ENCODE measurements at places on chromosomes 2 and 18. TPM values are rescaled to one million over a fixed set of nuclear protein-coding genes. Genes with fewer than 3 reads are reported as not detected.

- peaks cover 66% of the 10 kb centered on the region for H3K36me3 ChIP-seq
- peaks cover 5% of the 10 kb centered on the region for H3K4me1 ChIP-seq
- peak overlapping the region; percentile 75 for H3K27ac ChIP-seq
- H3K4me3 ChIP-seq: no peak overlapping the region
Measured at GRCh38 chr2:217890445-217890844, 112.3 kb downstream of the TNS1 start.

DNA sequence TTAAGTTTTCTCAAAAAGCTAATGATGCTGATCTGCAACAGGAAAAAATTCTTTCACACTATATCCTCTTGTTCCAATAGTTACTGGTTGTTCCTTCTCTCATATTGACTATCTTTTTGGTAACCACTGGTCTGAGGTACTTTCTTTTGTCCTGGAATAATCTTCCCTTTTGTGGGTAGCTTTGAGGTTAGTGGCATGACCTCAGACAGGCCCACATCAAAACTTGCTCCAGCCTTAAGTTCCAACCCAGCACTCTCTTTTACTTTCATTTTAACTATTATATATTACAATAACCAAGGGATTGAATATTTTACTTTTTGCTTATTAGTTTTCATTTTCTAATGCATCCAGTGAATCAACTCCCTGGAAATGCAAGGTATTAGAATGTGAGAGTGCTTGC, 9.5 kb downstream of the REG1A start:
- H3K4me3 ChIP-seq: no peak overlapping the region
- H3K27ac ChIP-seq: no peak overlapping the region
- H3K27me3 ChIP-seq: no peaks in the 10 kb centered on the region
- no peaks in the 10 kb centered on the region for H3K4me1 ChIP-seq
- no peak for DNase-seq
- H3K36me3 ChIP-seq: no peaks in the 10 kb centered on the region

DNA sequence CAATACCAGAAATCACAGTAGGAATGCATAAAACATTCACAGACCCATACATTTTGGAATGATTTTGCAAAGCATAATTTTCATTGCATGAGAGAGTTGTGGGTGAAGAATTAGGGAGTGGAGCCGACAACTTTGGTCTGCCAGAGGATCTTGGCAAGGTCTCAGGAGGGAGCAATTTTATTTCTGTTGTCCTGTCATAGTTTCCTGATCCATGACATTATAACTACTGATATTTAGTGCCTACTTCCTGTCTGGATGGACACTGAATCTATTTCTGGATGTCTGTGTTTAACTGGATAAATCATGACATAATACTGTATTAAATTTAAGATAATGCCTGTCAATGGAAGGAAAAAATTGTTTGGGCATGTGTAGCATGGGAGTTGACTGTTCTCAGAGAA, 2.4 kb downstream of the ITGA4 start:
- DNase-seq: no peak
- H3K27me3 ChIP-seq: peaks cover 4% of the 10 kb centered on the region
- H3K27ac ChIP-seq: no peak overlapping the region
- no peak overlapping the region for H3K4me3 ChIP-seq

GBX2 gene
- total RNA-seq: not detected

DYNAP gene
- total RNA-seq: not detected

- H3K4me1 ChIP-seq: no peaks in the 10 kb centered on the region
- DNase-seq: no peak
- no peak overlapping the region for H3K27ac ChIP-seq
Measured at GRCh38 chr18:51578406-51578980, 381.0 kb upstream of the MEX3C start.

DNA sequence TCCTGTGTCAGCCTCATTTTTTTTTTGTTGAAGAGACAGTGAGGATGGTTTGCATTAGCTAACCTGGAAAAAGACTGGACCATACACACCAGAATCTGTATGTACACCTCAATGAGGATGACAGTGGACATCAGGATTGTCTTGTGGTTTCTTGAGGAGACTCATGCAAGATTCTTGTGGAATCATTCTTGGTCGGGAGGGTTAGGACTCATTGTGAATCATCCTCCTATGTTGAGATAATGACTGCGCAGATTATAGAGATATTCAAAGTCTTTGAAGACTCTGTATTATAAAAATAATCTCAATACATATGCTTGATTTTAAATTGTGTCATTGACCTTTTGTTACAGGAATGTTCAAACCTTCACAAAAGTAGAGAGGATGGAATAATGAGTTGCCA, 49.1 kb upstream of the DOCK10 start:
- H3K36me3 ChIP-seq: no peaks in the 10 kb centered on the region
- H3K27ac ChIP-seq: no peak overlapping the region
- no peak overlapping the region for H3K4me3 ChIP-seq
- no peaks in the 10 kb centered on the region for H3K4me1 ChIP-seq

- no peaks in the 10 kb centered on the region for H3K36me3 ChIP-seq
- H3K27me3 ChIP-seq: no peaks in the 10 kb centered on the region
- no peak overlapping the region for H3K27ac ChIP-seq
- DNase-seq: no peak
- no peaks in the 10 kb centered on the region for H3K4me1 ChIP-seq
Measured at GRCh38 chr2:178899656-178900055, 92.4 kb upstream of the TTN start.

DNA sequence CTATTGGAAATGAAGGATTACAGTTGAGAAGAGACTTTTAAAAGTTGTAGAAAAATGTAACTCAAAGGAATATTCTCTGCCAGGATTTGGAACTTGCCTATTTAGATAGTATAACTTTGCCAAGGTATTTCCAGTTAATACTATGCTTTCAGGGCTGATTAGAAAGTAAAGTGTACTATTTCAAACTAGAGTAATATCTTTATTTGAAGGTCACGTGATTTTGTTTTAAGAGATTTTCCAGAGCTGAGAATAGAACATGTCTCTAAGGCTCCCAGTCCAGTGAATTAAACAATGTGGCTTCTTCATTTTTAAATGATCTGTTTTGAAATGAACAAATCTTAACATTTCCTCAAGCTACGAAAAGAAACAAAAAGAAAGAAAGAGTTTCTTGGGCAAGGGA, 53.9 kb downstream of the CCDC148 start:
- no peak overlapping the region for H3K27ac ChIP-seq
- no peaks in the 10 kb centered on the region for H3K27me3 ChIP-seq
- no peaks in the 10 kb centered on the region for H3K36me3 ChIP-seq

DNA sequence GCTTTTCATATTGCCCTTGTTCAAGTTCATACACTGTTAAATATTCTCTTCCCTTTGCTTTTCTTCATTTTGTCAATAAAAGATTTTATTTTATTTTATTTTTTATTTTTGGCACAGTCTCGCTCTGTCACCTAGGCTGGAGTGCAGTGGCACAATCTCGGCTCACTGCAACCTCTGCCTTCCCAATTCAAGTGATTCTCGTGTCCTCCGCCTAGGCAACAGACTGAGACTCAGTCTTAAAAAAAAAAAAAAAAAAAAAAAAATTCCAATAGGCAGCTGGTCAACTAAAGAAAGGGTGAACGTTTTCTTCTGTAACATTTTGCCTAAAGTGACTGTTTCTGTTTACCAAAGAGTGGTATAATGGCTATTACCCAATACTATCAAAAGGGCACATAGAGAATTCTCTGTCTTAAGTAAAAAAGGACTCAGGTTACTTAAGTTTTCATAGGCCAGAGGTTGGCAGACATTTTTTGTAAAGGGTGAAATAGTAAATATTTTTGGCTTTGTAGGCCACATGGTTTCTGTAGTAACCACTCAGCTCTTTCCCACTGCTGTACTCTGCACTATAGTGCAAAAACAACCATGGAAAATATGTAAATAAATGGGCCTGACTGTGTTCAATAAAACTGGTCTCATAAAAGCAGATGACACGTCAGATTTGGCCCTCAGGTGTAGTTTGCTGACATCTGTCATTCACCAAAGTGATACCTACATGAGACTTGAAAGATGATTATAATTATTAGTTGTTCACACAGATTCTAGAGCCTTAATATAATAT, 113.4 kb downstream of the MIB1 start:
- H3K36me3 ChIP-seq: no peaks in the 10 kb centered on the region
- H3K4me3 ChIP-seq: no peak overlapping the region
- no peaks in the 10 kb centered on the region for H3K27me3 ChIP-seq
- DNase-seq: no peak
- H3K27ac ChIP-seq: no peak overlapping the region
- peaks cover 1% of the 10 kb centered on the region for H3K4me1 ChIP-seq

DNA sequence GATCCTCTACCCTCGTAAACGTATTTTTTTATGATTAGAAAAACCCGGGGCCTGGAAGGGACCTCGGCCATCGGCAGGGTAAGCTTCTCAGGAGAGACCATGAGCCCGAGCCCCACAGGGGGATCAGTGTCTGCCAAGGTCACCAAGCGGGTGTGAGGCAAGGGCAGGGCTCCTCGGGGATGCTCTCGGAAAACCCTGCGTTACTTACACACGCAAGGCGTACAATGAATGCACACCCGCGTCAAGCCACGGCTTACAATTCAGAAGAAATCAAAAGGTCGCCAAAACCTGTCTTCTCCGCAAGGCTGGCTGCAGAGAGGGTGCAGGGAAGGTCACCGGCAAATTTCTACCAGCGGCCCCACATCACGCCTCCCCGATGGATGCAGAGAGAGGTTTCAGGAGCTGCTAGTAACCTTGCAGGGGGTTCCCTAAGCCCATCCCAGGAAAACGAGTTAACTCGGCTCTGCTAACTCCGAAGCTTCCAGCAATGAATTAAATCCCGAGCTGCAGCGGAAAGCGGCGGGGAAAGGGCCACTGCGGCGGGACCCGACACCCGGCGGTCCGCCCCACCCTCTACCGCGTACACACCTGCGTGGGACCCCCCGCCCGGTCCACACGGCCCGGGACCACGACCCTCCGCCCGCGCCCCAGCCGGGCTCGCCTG, 638 bp downstream of the ST3GAL5 start:
- no peak for DNase-seq
- H3K36me3 ChIP-seq: no peaks in the 10 kb centered on the region
- H3K4me3 ChIP-seq: peak overlapping the region; percentile 78

GRCh38 chr2:207565736-207566500, 36.2 kb downstream of the CREB1 start:
- no peaks in the 10 kb centered on the region for H3K4me1 ChIP-seq
- H3K27ac ChIP-seq: no peak overlapping the region
- H3K27me3 ChIP-seq: no peaks in the 10 kb centered on the region
- H3K4me3 ChIP-seq: no peak overlapping the region

- H3K36me3 ChIP-seq: no peaks in the 10 kb centered on the region
- peaks cover 4% of the 10 kb centered on the region for H3K4me1 ChIP-seq
- no peak for DNase-seq
- no peak overlapping the region for H3K4me3 ChIP-seq
- H3K27ac ChIP-seq: peak overlapping the region; percentile 61
Measured at GRCh38 chr18:79405781-79406575, 10.2 kb downstream of the NFATC1 start.

DNA sequence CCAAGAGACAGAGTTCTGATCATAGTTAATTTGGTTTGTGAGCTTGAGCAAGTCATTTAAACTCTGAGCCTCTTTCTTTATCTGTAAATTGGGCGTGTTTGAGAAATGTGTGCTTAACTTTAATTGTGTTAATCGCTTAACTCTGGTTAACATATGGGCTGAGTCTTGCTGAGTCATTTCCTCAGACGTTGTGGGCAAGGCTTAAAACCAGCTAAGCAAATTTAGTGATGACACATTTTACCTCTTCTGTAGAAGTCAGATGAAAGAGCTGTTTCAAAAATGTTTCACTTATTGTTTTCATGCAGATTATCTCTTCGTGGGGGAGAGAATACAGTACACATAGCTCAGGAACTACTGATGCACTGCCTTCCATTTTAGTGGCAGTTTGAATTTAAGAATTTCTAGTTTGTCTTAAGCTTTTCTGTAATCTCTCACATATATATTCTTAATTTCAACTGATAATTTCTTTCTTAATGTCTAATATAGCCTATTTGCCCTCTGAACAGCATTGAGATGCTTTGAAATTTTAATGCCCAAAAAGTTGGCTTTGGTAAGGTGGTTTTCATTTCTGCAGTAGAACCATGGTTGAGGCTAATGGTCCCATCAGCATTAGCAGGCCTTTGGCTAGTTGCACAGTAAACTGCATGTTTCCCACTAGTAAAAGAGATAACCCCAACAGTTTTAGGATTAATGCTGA, 34.9 kb downstream of the RAB10 start:
- H3K27ac ChIP-seq: no peak overlapping the region
- H3K4me3 ChIP-seq: no peak overlapping the region
- peaks cover 1% of the 10 kb centered on the region for H3K4me1 ChIP-seq

DARS1 gene
- total RNA-seq: 27.5 TPM

LIPG gene
- total RNA-seq: 2.8 TPM

GRCh38 chr2:69815717-69816116, 13.7 kb upstream of the GMCL1 start:
- H3K4me1 ChIP-seq: peaks cover 14% of the 10 kb centered on the region
- peak overlapping the region; percentile 15 for H3K27ac ChIP-seq
- H3K4me3 ChIP-seq: no peak overlapping the region
- peaks cover 32% of the 10 kb centered on the region for H3K36me3 ChIP-seq

GRCh38 chr2:232843834-232844233, 26.2 kb upstream of the SNORC start:
- no peaks in the 10 kb centered on the region for H3K27me3 ChIP-seq
- DNase-seq: no peak
- H3K36me3 ChIP-seq: peaks cover 38% of the 10 kb centered on the region
- H3K4me1 ChIP-seq: no peaks in the 10 kb centered on the region
- no peak overlapping the region for H3K27ac ChIP-seq

COL4A3 gene
- total RNA-seq: 2.3 TPM

GRCh38 chr2:57443086-57443485, 603.5 kb upstream of the VRK2 start:
- H3K27ac ChIP-seq: no peak overlapping the region
- H3K4me1 ChIP-seq: no peaks in the 10 kb centered on the region
- no peak overlapping the region for H3K4me3 ChIP-seq
- DNase-seq: no peak

RGPD3 gene
- total RNA-seq: 0.14 TPM

- no peak overlapping the region for H3K27ac ChIP-seq
- no peaks in the 10 kb centered on the region for H3K4me1 ChIP-seq
- no peak overlapping the region for H3K4me3 ChIP-seq
- no peaks in the 10 kb centered on the region for H3K27me3 ChIP-seq
- peak; percentile 69 for DNase-seq
Measured at GRCh38 chr18:58135701-58136331, 91.8 kb downstream of the NEDD4L start.

- no peaks in the 10 kb centered on the region for H3K27me3 ChIP-seq
- H3K27ac ChIP-seq: no peak overlapping the region
- no peak for DNase-seq
- H3K36me3 ChIP-seq: no peaks in the 10 kb centered on the region
Measured at GRCh38 chr2:231364961-231365810, 30.3 kb upstream of the B3GNT7 start.

GRCh38 chr2:41949091-41949882, 98.5 kb upstream of the PKDCC start:
- H3K36me3 ChIP-seq: no peaks in the 10 kb centered on the region
- H3K27me3 ChIP-seq: no peaks in the 10 kb centered on the region
- DNase-seq: no peak
- H3K4me3 ChIP-seq: no peak overlapping the region
- no peaks in the 10 kb centered on the region for H3K4me1 ChIP-seq

ADNP2 gene
- 9.2 TPM for total RNA-seq

GRCh38 chr2:207778298-207778882, 8.7 kb upstream of the FZD5 start:
- H3K4me1 ChIP-seq: peaks cover 59% of the 10 kb centered on the region
- no peak overlapping the region for H3K27ac ChIP-seq
- H3K4me3 ChIP-seq: no peak overlapping the region
- no peak for DNase-seq
- H3K27me3 ChIP-seq: no peaks in the 10 kb centered on the region

CD8B2 gene
- 0.05 TPM for total RNA-seq

NPHP1 gene
- 0.33 TPM for total RNA-seq

- H3K27me3 ChIP-seq: no peaks in the 10 kb centered on the region
- peaks cover 5% of the 10 kb centered on the region for H3K4me1 ChIP-seq
- DNase-seq: no peak
- no peak overlapping the region for H3K27ac ChIP-seq
- no peak overlapping the region for H3K4me3 ChIP-seq
- no peaks in the 10 kb centered on the region for H3K36me3 ChIP-seq
Measured at GRCh38 chr18:22057908-22058527, 111.4 kb upstream of the GATA6 start.

TSPYL6 gene
- total RNA-seq: not detected

All from liver (tissue), 10 donors.